ENCODE measurements at places on chromosomes 6 and 20. TPM values are rescaled to one million over a fixed set of nuclear protein-coding genes. Genes with fewer than 3 reads are reported as not detected.

DNA sequence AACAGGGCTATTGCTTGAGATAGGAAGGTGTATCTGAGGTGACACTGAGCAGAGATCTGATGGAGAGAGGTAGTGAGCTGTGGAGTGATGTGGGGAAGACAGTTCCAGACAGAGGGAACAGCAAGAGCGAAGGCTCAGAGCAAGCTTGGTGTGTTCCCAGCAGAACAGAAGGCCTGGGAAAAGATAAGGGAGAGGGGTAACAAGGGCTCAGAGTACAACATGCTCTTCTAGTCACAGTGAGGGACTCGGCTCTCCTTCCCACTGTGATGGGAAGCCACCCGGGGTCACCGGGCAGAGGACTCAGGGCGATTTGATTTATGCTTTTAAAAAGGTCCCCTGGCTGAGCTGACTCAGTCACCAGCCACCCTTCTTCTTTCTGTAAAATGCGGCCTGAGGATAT lies 33.7 kb downstream of the CAP2 start:
- DNase-seq, result no peak

RBBP9 gene
- total RNA-seq, result 11.7 TPM

DNA sequence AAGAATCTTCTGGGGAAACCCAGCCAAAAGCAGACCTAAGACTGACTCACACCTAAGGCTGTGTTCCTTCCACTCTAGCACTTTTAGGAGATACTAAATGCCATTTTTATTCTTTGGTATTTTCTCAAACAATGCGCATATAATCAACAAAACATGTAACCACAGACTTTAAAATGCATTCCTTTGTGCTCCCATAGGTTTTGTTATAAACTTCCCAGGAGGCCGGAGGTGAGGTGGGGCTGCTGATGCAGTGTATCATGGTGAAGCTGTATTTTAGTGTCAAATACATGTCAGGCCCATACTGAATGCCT lies 155.2 kb downstream of the BTBD3 start:
- no peak for DNase-seq

DNA sequence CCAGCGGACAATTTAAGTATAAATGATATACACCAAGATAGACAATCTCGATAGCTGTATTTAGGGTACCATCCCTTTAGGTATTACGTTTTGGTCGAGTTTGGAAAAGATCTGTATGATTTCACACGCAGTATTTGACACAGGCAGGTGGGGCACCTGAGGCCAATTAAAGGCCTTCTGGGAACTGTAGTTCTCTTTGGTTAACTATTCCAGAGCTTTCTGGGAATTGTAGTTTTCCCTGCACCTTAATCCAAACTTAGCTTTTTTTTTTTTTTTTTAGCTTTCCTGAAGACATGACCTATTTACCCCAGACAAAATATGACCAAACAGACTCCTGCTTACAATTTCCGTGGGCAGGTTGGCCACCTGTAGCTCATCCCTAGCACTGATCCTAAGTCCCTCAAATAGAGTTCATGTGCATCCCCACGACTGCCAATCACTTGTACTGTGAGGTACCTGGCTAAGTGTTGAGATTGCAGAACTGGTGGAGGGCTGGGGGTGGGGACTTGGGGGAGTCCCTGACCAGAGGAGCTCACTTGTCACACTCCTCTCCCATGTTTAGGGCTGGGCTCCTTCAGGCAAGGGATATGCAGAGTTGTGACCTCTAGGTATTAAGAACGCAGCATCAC lies 999 bp upstream of the EHMT2 start:
- no peak for DNase-seq

GRCh38 chr20:440148-440547 lies 22.2 kb downstream of the TBC1D20 start:
- DNase-seq, result no peak

CALHM6 gene
- total RNA-seq, result 3.4 TPM

DNA sequence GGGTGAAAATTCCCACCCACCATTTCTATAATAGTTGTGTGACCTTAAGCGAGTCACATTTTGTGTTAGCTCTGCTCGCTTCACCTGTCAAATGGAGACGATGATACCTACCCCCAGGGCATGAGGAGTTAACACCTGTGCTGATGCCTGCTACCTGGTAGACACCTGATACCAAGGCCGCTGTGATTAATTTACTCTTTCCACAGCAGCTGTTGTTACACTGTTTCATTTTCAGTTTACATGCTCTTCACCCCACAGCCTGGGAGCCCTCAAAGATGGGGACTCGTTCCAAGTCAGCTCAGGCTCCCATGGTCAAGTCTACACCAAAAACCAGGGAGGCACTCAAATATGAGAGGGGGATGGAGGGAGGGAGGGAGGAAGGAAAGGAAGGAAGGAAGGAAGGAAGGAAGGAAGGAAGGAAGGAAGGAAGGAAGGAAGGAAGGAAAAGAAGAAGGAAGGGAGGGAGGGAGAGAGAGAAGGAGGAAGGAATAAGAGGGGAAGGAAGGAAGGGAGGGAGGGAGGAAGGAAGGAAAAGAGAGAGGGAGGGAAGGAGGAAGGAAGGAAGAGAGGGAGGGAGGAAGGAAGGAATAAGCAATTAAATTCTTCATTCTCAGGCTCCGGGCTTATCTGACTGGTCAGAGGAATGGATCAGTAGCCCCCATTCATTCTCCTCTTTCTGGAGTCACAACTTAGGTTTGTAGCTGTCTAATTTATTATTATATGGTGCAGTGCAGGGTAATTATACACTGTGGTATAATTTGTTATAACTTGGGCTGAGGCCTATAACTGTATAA lies 40.9 kb downstream of the PDYN start:
- DNase-seq, result no peak

- no peak for DNase-seq
Measured at GRCh38 chr20:63082308-63082938, 75.7 kb upstream of the BHLHE23 start.

DNA sequence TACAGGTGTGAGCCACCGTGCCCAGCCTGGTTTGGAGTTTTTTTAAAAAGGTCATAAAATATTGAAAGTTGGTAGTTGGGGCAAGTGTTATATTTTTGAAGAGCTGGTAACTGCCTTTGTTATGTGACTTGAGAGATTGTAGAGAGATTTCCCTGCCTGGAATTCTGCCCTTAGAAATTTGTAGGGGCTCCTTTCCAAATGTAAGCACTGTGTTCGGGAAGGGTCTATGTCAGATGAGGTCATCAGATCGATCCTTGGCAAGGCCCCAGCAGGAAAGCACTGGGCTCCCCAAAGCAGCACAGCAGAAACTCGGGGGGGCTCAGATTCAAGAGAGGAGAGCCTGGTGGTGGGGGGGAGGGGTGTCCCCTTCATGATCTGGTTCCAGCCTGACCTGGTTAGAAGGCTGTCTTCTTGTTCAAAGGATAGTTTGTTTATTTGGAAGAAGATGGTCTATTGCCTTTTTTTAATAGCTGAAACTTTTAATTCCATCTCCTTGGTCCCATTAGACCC lies 220.2 kb downstream of the UST start:
- no peak for DNase-seq

LATS1 gene
- 24.0 TPM for total RNA-seq

DNA sequence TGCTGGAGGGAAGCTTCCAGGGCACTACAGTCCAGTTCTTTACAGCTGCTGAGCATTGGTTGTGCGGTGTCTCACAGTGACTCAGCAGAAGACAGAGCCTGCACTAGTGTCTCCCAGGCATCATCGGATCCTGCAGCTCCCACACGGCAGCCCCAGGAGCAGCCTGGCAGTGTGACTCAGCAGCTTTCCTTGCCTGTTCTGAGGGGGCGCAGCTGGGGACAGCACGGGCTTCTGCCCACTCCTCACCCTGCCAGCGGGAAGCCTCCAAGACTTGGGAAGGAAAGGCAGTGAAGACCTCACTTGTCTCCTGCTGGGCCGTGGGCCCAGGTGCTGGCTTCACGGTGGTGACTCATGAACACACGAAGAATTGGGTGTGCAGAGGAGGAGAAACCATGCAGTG lies 165.4 kb downstream of the SYNDIG1 start:
- DNase-seq, result no peak

GRCh38 chr6:53524455-53524815 lies 20.5 kb downstream of the GCLC start:
- DNase-seq, result no peak
